Esophagus squamous epithelium (tissue), 5 donors: ENCODE measurements at places on chromosomes 1 and 21.
A peak's percentile ranks its signal among the peaks of the same experiment; 100 is the strongest.

- no peak for DNase-seq
These were observed 516.7 kb downstream of the KCNT2 start for GRCh38 chr1:196091397-196092135.

- DNase-seq, result no peak
These were observed 1.3 kb upstream of the IL19 start for GRCh38 chr1:206769304-206769731.

DNA sequence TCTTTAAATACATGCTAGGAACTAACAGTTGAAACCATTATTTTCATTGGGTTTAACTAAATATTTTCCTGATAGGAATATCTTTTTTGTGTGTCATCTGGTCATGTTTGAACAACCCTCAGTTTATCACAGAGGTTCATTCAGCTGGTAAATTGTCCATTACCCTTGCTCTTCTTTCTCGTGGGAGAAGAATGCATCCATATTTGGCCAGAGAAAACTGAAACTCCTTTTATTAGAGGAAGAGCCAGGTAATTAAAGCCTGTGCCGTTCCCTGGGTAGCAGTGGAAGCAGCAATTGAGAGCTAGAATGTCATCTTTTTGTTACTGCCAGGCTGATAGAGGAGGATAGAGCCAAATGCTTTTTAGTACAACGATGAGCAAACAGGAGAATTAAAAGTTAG is 587.2 kb upstream of the ZRANB2 start:
- no peak for DNase-seq

DNA sequence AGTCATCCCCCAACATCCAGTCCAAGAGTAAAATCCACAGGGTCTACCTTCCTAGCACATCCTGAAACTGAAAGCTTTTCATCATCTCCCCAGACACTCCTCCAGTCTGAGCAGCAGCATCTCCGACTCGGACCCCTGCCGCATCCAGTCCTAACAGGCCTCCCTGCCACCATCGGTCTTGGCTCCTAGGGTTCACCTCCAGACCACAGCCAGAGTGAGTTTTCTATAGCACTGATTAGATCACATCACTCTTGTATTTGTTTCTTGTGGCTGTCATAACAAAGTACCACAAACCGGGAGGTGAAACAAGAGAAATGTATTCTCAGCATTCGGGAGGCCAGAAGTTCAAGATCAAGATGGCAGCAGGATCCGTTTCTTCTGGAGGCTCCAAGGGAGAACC is 187.8 kb downstream of the TOMM20 start:
- DNase-seq, result no peak

DNA sequence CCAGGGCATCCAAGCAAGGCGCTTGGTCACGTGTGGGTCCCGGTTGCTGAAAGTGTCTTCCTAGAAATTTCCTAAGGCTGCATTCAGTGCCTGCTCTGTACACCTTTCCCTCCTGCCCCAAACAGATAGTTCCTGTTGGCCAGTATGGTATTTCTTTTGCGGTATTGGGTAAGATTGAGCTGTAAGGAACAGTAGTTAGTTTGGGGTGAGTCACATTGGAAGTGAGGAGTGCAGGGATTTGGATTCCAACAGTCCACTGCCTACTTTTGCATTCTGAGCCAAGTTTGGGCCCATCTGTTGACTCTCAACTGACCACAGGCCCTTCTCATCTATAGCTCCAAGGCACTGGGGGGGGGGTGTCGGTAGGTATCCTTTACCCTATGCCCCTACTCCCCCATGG is 83.4 kb downstream of the MAP3K21 start:
- DNase-seq, result no peak

GRCh38 chr1:32992489-32993323 is 28.1 kb upstream of the RNF19B start:
- DNase-seq, result peak; percentile 58

- DNase-seq, result no peak
These were observed 4.0 kb upstream of the LAPTM5 start for GRCh38 chr1:30761381-30762151.

DNA sequence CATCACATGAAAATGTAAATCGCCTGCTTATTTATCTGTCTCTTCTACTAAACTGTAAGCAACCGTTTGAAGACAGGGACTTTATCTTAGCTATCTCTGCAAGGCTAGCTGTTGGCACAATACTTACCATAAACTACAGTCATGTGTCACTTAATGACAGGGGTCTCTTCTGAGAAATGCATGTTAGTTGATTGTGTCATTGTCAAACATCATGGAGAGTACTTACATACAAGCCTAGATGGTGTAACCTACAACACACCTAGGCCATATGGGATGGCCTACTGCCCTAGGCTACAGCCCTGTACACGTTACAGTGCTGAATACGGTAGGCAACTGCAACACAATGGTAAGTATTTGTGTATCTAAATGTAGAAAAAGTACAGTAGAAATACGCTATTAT is 267.9 kb downstream of the SDCCAG8 start:
- no peak for DNase-seq

GRCh38 chr1:116485071-116485735 is 85.6 kb downstream of the CD58 start:
- no peak for DNase-seq

GRCh38 chr1:226253933-226254332 is 30.5 kb downstream of the MIXL1 start:
- no peak for DNase-seq

DNA sequence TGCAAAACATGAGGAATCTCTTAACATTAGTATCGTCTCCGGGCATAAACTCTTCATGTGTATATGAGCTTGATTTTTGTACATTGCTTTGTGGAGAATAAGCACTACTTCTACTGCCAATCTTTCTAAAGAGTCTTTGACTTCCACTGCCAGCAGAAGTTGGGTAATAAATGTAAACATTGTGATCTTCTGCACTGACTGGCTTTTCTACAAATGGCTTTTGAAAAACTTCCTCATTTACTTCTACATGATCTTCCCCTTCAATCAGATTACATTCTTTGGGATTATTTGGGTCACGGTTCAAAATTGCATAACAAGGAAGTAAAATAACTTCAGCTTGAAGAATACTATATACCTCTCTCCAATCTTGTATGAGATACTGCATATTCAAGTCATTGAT is 30.4 kb upstream of the SLC44A5 start:
- no peak for DNase-seq

GRCh38 chr1:111503585-111504060 is at the start of the genes ADORA3 and TMIGD3:
ADORA3 (minus strand) TSS chr1:111503633; CDS start chr1:111503354, 279 bp downstream.
TMIGD3 (minus strand) TSS chr1:111503633; CDS start chr1:111503354, 279 bp downstream.
- no peak for DNase-seq

DNA sequence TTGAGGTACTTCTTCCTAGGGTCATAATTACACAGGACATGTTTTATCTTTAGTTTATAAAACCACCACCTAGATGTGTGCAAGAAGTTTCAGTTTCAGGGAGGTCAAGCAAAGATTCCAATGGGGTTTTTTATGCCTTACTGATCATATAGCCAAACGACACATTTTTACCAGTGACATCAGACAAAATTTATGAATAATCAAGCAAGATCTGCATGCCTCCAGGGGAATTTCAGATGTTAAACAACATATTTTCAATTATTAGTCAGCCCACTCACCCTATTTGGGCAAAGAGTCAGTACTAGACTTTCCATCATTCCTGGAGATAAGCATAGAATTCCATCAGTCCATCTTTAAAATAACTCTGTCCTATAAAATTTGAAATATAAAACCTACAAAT is 867.4 kb downstream of the KCNT2 start:
- no peak for DNase-seq

DNA sequence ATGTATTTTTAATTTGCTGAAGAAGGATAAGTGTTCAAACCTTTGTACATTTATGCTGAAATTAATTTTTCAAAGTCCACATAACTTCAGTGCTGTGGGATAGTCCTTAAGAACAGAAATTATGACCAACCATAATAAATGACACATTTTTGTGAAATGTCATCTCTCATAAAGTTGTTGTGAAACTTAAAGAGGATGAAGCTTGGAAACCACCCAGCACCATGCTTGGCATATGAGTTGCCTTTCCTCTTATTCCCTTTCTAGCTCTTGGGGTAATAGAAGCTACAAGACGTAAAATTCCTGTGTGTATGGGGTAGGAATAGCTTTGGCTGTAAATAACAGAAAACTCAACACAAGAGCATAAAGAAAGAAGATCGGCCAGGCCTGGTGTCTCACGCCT is 18.9 kb upstream of the USP24 start:
- no peak for DNase-seq

GRCh38 chr1:97996880-97997279 is 76.0 kb upstream of the DPYD start:
- no peak for DNase-seq

DNA sequence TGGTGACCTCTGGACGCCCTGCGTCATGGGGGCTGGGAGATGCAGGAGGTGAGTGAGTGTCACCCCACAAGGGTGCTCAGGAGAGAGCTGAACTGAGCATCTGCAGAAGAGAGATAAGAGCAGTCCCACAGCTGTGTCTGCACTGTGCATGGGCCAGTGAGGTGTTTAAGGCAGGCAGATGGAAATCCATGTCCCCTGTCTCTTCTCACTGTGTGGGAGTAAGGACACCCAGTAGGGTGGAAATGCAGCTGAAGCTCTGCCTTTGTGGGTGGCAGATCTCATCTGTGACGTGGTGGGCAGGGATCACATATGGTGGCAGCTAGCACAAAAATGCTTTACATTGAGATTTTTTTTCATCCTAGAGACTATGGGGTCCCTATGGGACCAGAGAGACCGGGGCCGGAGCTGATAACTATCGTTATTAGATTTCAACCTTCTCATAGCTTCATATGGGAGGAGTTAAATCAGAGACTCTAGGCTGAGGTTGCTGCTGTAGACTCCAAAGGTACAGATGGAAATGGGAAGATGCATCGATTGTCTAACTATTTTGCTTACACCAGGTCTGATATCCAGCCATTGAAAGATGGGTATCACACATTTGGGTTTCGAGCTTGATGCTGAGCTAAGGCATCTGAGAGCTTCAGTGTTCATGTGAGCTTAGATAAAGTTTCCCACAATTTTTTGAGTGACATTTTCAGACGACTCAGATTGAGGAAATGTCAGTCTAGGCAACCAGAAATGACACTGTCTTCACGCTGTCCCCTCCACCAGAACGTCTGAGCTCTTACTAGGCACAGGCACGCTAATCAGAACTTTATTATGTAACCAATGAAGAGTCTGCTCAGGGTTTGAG is 65.3 kb upstream of the PSEN2 start:
- DNase-seq, result no peak

GRCh38 chr1:209057901-209058300 is 525.6 kb upstream of the CAMK1G start:
- no peak for DNase-seq

DNA sequence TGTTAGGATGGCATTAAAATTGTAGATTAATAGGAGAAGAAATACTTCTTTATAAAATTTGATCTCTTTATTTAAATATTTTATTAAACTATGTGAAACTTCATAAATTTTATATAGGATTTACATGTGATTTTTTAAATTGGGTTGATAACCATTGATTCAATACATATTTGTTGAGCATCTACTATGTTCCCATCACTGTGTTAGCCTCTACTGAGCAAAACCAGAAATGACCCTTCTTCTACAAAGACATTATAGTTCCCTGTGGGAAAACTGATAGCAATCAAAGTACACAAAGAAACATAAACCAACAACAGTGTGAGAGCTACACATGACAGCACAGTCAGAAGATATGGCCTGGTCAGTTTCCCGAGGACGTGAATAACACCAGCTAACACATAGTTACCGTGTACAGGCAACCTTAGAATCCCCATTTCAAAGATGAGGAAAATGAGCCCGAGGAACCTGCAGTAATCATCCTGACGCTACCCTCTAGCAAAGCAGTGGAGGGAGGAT is 12.2 kb downstream of the TTC13 start:
- no peak for DNase-seq

- no peak for DNase-seq
These were observed 85.5 kb downstream of the CLIC4 start for GRCh38 chr1:24830680-24831272.

GRCh38 chr1:201505503-201505890 is 1.4 kb downstream of the CSRP1 start:
- no peak for DNase-seq

DNA sequence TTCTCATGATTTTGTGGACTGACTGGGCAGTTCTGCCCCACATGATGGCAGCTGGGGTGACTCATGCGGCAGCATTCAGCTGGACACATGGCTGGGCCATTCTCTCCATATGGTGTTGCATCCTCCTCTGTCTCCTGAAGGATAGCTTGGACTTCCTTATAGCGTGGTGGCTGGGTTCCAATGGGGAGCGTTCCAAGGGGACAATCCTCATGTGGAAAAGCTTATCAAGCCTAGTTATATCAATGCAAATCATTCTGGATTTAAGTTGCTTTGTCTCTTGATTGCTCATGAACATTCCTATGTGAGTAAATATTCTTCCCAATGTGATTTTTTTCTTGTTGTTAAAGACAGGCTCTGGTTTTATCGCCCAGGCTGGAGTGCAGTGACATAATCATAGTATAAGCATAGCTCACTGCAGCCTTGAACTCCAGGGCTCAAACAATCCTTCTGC is 13.2 kb upstream of the SLC2A1 start:
- DNase-seq, result no peak

DNA sequence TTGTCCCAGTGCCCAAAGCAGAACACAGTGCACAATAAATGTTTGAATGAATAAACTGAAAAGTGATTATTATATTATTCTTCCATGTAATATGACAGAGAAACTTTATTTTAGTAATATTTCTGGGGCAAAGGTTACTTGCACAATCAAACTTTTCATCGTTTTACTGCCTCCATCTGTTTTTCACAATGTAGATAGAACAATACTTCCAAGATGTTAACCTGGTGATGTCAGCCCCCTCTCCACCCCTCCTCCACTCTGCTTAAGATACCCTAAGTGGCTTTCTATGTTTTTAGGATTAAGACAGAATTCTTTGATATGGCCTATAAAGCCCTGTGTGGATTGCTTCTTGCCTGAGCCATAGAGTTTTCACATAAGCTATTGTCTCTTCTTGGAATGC is 13.8 kb upstream of the NTMT2 start:
- DNase-seq, result no peak

DNA sequence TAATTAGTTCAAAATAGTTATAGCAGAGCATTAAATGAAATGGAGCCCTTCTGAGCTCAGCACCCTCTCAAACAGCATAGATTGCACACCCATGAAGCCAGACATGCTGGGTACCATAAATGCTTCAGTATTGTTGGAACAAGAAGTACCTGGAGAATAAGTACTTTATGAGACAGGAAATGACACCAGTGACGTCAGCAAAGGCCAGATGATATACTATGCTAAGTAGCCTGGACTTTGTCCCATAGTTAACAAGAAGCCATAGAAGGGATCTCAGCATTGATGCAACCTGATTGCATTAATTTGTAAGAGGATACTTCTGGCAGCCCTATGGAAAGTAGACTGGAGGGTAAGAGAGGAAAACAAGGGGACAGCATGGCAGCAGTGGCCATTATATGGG is 16.3 kb upstream of the GADD45A start:
- DNase-seq, result no peak

DNA sequence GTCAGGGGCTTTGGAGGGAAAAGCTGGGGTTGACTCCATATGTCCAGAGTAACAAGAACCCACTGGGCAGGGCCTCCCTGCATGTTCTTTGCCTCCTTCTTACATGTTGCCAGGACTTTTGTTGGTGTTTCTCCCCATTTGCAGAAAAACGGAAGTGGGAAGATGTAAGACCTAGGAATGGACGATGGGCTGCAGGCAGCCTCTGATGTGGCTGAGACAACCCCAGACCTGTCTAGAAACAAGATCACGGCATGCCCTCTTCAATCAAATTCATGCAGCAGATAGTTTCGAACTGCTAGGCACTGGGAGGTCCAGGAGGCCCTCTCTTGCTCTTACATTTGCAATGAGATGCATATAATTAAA is 3.4 kb downstream of the FAM43B start:
- no peak for DNase-seq
